G401 (cell line): ENCODE measurements at places on chromosomes 1 and 21.

DNA sequence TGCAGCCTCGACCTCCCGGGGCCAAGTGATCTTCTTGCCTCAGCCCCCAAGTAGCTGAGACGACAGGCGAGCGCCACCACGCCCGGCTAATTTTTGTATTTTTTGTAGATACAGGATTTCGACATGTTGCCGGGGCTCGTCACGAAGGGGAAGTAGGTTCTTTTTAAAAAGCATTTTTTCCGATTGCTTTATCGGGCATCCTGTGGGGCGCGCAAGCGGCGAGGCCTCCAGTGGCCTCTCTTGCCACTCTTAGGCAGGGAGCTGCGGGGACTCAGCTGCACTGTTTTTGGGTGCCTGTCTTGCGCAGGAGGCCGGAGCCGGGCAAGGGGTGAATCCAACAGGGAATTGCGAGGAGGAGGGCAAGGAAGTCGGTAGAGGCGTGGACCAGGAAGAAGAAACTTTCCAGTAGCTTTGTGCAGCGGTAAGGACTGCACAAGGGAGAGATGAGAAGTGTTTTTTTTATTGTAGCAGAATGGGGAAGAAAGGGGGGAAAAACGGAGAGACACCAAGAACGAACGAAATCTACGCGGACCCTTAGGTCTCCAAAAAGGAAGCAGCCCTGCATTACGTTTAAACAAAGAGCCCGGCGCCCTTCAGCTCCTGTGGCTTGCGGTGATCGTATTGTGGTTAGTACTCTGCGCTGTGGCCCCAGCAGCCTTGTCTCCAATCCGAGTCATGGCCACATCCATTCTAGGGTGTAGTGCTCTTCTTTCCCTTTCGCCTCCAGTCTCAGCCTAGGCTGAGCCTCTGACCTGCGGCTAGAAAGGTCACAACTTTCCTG lies 164.8 kb downstream of the PPIAL4G start:
- DNase-seq = no peak

DNA sequence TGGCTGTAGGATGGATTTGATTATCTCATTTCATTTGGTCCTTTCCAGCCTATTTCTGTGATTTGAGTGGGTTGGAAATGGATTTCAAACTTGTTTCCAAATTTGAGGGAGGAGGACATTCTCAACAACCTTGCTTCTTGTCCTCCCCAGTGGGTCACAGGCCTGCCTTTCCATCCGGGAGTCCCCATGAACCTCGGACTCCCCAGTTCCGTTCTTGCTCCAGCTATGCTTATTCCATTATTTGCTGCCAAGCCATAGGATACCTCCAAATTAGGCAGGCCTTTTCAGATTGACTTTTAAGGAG lies 97.8 kb downstream of the DUSP10 start:
- no peak for DNase-seq

DNA sequence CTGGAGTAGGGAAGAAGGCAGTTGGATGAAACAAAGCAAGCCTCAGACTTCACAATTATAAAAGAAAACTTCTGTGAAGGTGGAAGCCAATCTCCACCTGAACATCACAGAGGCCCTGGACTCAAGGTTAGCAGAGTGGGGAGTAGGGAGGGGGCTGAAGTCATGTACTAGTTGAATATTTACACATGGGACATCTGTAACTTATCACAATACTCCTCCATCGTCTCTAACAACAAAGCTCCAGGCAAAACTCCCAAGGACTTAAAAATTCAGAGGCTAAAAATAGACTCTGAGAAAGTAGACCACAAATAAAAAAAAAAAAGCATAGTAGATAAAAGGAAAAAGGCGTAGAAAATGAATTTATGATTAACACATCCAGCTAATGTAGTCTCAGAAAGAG lies 326.3 kb upstream of the PKN2 start:
- DNase-seq = no peak

- DNase-seq = no peak
Observed at GRCh38 chr1:41888756-41889155, 30.0 kb downstream of the HIVEP3 start.

DNA sequence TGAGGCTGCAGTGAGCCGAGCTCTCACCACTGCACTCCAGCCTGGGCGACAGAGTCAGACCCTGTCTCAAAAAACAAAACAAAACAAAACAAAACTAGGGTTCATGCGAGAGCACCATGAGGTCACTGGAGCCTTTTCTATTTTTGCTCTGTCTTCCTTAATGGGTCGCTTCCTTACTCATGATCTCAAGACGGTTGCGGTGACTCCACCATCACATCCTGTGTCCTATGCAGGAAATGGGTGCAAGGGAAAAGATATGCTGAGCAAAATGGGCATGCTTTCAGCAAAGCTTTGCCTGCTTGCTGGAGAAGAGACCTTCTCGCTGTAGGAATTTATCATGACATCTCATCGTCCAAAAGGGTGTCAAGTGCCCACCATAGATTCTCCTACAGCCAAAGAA lies 36.4 kb downstream of the WNT9A start:
- DNase-seq = no peak

DNA sequence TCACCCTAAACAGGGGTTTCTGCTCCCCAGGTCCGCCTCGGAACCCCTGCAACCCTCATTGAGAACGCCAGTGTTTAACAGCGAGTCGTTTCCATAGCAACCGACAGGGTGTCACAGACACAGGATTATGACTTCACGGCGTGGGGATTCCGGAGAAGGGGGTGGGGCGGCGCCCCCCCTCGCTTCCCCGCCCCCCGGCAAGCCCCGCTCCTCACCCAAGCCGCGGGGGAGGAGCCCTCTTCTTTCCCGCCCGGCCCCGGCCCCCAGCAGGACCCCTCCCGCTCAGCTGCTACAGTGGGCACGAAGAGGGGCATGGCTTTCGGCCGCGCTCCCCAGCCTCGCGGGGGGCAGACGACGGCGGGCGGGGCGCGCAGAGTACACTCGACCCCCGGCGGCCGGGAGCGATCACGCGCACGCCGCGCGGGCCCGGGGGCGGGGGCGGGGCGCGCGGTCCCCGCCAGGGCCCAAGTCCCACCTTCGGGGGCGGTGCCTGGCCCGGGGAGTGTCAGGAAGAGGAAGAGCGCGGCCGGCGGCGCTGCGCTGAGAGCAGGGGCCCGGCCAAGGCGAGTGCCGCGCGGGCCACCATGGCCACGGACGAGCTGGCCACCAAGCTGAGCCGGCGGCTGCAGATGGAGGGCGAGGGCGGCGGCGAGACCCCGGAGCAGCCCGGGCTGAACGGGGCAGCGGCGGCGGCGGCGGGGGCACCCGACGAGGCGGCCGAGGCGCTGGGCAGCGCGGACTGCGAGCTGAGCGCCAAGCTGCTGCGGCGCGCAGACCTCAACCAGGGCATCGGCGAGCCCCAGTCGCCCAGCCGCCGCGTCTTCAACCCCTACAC lies at the start of gene EFHD2:
EFHD2 (plus strand) TSS at position 501 of the 835 bp plus-strand sequence; CDS start at position 585, 84 bp downstream.
- DNase-seq = peak; percentile 76

- DNase-seq = no peak
Observed at GRCh38 chr1:88453295-88453694, 230.8 kb upstream of the PKN2 start.

DNA sequence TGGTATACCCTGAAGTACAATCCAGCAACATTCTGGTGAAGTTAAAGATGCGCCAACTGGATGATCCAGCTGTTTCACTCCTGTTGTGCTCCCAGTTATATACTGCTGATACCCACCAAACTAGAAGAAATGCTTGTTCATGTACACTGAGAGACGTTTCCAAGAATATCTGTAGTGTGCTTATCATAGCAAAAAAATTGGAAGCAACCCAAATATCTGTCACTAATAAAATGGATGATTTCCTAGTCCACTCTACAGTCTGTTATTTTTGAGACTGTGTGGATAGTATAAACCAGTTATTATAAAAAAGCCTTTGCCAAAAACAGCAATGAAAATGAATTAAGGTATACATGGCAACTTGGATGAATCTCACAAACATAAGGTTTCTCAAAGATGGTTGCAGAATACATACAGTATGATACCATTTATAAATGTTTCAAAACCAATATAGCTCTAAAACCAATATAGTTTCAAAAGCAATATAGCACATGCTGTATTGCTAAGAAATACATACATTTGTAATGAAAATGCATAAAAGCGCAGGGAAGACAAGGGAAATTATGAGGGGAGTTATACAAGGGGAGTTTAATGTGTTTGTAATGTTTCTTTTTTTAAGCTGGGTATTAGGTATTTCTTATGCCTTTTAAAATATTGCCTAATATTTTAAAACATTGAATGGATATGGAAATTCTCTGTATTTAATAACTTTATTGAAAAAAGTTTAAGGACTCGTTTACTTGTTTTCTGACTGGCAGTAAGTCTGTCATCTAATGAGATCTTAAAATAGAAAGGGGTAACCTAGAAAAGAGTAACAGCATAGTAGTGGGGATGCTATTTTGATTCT lies 36.5 kb downstream of the GPSM2 start:
- DNase-seq = no peak

DNA sequence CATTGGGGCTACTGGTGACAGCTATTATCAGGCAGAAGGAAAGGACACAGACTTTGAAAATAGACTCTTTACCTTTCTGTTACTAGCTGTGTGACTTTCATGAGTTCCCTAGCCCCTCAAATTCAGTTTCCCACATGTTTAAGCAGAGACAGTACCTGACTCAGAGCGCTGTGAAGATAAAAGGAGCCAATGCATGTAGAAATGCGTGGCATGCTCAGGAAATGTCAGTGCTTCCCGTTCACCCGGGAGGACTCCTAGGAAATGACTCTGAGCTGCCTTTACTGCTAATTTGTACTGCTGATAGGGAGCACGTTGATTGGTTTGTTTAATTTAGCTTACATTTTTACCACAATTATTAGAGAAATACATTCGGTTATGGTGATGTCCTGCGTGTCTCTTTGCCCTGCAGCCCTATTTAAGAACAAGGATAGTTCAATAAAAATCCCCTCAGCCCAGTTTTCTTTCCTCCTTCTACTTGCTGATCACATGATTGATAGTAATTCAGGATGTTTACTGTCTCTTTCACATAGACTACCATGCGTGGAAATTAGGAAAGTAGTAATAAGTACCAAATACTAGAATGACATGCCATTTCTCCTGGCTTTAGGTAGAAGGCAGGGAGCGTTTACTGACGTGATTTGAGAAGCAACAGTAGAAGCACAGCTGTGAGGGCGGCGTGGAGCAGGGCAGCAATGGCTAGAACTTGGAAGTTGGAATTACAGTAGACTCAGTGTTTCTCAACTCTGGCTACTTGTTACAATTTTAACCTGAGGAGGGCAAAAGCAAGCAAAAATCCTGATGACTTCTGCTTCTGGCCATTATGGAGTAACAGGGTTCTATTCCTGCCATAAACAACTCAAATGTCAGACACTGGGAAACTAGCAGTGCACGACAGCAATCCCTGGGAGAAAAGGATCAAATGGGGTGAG lies 15.9 kb downstream of the PDIK1L start:
- no peak for DNase-seq
